ENCODE measurements at places on chromosomes 6 and 20.

GRCh38 chr20:32519381-32519730, 65.8 kb downstream of the NOL4L start:
- DNase-seq = no peak

- DNase-seq = peak; percentile 66
These were observed 134.4 kb downstream of the LRRC1 start for GRCh38 chr6:53929041-53929820.

- no peak for DNase-seq
These were observed 98.9 kb downstream of the TBC1D7 start for GRCh38 chr6:13229205-13230085.

DNA sequence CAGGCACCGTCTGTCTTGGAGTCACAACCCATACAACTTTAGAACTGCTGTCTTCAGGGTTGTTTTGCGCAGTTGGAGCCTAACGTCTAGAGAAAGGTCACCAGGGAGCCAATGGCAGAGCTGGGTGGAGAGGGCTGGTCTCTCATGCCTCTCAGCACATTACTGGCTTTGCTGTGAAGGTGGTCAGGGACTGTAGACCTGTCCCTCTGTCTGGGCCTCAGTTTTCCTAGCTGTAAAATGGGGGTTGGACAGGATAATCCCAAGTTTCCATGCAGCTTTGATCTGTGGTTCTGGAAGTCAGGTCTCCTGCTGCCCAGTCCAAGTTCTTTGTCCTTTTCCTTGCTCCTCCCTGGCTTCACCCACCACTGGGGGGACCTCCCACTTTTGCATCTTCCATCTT, 52.2 kb upstream of the EPB41L1 start:
- DNase-seq = no peak

DNA sequence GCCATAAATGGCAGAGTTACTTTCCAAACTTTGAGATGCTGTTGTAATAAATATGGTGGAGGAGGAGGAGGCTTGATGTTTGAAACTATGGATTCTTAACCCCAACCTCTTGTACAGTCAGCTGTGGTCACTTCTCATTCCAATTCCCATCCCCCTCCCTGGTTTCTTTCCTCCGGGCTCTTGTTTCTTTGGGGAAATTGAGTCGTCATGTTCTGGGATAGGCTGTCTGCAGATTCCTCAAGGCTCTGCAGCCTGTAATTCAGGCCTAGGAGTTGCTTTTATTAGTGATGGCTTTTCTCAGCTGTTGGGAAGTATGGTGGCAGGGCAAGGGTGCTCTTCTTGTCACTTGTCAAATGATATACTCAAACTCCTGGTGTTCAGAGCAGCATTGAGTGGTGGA, 2.6 kb downstream of the PTK7 start:
- DNase-seq = no peak

- no peak for DNase-seq
These were observed 104.0 kb downstream of the BANF2 start for GRCh38 chr20:17803765-17804164.

Data from NCI-H446 treated with DMSO at 0.1 percent for 48 hours (cell line).